H1 (cell line): ENCODE measurements at places on chromosomes 11 and 22.

- no peaks in the 10 kb centered on the region for H3K36me3 ChIP-seq
- H3K27me3 ChIP-seq: no peaks in the 10 kb centered on the region
- H3K4me3 ChIP-seq: no peak overlapping the region
- no peak for DNase-seq
- H3K4me1 ChIP-seq: no peaks in the 10 kb centered on the region
These were observed 289.1 kb downstream of the ETS1 start for GRCh38 chr11:128298271-128298670.

GRCh38 chr22:28029956-28030355 lies 110.9 kb upstream of the PITPNB start:
- H3K4me1 ChIP-seq: no peaks in the 10 kb centered on the region
- no peaks in the 10 kb centered on the region for H3K36me3 ChIP-seq
- DNase-seq: no peak
- no peaks in the 10 kb centered on the region for H3K27me3 ChIP-seq
- H3K4me3 ChIP-seq: no peak overlapping the region
- no peak overlapping the region for H3K27ac ChIP-seq

GRCh38 chr11:98453378-98453777 lies 567.4 kb upstream of the CNTN5 start:
- H3K27ac ChIP-seq: no peak overlapping the region
- H3K4me3 ChIP-seq: no peak overlapping the region
- H3K27me3 ChIP-seq: no peaks in the 10 kb centered on the region
- no peaks in the 10 kb centered on the region for H3K36me3 ChIP-seq
- peaks cover 5% of the 10 kb centered on the region; the same call in 1 of the 2 replicates for H3K4me1 ChIP-seq
- no peak for DNase-seq

GRCh38 chr11:128900468-128900867 lies 9.3 kb downstream of the KCNJ5 start:
- H3K27ac ChIP-seq: no peak overlapping the region
- H3K4me3 ChIP-seq: no peak overlapping the region
- peaks cover 11% of the 10 kb centered on the region for H3K4me1 ChIP-seq
- peaks cover 76% of the 10 kb centered on the region for H3K27me3 ChIP-seq
- H3K36me3 ChIP-seq: no peaks in the 10 kb centered on the region

DNA sequence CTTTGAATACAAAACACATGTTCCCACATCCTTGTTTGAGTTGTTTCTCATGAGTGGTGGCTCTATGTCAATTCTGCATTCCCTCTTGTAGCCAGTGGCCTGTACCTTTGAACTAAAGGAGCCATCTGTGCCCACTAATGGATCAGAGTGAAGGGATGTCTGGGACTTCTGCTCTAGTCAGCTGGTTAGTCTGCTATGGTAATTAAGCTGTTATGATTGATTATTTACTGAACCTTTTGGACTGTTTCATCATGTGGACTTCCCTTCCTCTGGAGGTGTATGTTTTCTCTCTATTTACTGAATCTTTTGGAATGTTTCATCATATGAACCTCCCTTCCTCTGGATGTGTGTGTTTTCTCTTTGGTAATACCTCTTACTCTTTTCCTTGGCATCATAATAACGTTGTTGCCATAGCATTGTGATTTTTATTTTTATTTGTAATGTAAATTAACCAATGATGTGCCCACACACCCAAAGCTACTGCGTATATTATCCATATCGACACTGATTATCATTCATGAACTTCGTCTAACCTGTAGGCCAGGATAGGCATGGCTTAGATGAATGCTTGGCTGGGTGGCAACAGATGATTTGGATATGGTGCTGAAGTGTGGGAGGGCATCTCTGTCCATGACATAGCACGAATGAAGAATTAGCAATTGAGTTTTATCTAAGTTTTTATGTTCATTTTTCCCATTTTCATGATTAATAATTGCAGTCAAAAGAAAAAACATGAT lies 112.3 kb upstream of the SORL1-AS1 start:
- H3K36me3 ChIP-seq: peaks cover 20% of the 10 kb centered on the region
- no peak overlapping the region for H3K27ac ChIP-seq
- no peaks in the 10 kb centered on the region for H3K27me3 ChIP-seq

GRCh38 chr22:23072911-23073491 lies 2.7 kb downstream of the GNAZ start:
- no peak overlapping the region for H3K27ac ChIP-seq
- H3K4me1 ChIP-seq: peaks cover 10% of the 10 kb centered on the region; the same call in 1 of the 2 replicates
- DNase-seq: no peak
- peaks cover 36% of the 10 kb centered on the region for H3K27me3 ChIP-seq
- H3K4me3 ChIP-seq: no peak overlapping the region

GRCh38 chr22:33656808-33657628 lies 263.3 kb downstream of the LARGE1 start:
- no peak for DNase-seq
- H3K27me3 ChIP-seq: no peaks in the 10 kb centered on the region
- H3K4me1 ChIP-seq: peaks cover 6% of the 10 kb centered on the region

DNA sequence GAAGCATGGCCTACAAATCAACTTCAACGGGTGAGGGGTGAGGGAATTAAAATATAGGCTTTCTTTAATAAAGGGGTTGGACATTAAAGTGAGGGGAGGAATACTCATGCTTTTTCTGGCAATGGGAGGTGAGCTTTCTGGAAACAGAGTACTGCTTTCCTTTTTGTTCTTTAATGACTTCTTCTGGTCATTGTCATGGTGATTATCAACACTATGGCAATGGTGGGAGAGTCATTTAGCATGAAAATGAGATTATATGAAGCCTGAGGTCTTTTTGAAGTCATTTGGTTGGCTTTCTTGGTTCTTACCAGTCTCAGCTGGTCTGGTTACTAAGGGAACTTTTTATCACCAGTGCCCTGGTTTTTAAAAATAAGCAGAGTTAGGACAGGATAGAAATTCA lies 475.8 kb upstream of the LRRC4C start:
- DNase-seq: no peak
- H3K27me3 ChIP-seq: no peaks in the 10 kb centered on the region
- H3K4me1 ChIP-seq: no peaks in the 10 kb centered on the region
- H3K27ac ChIP-seq: no peak overlapping the region
- H3K4me3 ChIP-seq: no peak overlapping the region

GRCh38 chr11:117872420-117872961 lies 4.0 kb downstream of the FXYD6 start:
- H3K36me3 ChIP-seq: no peaks in the 10 kb centered on the region
- DNase-seq: no peak
- H3K4me3 ChIP-seq: no peak overlapping the region
- peaks cover 12% of the 10 kb centered on the region for H3K4me1 ChIP-seq

DNA sequence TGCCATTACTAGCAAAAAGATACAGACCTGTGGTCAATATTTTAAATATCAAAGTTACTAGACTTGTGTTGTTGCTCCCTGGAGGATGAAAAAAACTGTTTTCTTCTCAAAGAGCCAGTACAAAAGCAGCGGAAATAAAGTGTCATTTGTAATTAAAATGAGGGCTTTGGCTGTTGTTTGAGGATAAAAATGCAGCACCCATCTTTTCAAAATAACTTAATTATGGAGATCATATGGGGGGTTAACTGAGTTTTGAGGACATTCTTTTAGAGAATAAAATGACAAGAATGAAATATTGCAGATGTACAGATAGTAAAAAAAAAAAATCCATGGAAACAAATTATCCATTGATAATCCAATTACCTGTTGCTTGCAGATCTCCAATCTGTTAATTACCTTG lies 1484.4 kb downstream of the LRRC4C start:
- no peak overlapping the region for H3K4me3 ChIP-seq
- no peaks in the 10 kb centered on the region for H3K36me3 ChIP-seq
- no peaks in the 10 kb centered on the region for H3K4me1 ChIP-seq
- no peak for DNase-seq
- H3K27me3 ChIP-seq: no peaks in the 10 kb centered on the region
- no peak overlapping the region for H3K27ac ChIP-seq

DNA sequence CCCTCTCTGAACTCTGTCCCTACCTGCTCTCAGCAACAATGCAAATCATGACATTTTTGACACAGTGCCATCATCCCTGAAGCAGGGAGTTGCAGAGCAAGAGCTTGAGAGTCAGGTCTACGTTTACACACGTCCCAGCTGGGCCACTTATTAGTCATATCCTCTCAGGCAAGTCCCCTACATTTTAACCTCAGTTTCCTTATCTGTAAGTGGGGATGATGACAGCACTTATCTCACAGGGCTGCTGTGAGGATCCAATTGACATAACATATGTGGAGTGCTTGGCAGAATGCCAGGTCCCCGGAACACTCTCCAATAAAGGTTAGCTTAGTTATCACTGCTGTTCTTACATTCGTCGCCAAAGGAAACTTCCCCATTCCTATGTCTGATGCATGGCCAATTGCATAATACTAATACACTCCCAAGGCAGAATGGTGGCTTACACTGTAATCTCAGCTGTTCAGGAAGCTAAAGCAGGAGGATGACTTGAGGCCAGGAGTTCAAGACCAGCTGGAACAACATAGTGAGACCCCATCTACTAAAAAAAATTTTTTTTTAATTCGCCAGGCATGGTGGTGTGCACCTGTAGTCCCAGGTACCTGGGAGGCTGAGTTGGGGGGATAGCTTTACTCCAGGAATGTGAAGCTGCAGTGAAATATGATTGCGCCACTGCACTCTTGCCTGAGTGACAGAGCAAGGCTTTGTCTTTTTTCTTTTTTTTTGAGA lies 16.6 kb downstream of the ASCC2 start:
- no peaks in the 10 kb centered on the region for H3K27me3 ChIP-seq
- no peak overlapping the region for H3K4me3 ChIP-seq
- peaks cover 2% of the 10 kb centered on the region; the same call in 1 of the 2 replicates for H3K36me3 ChIP-seq
- H3K27ac ChIP-seq: no peak overlapping the region
- no peak for DNase-seq
- H3K4me1 ChIP-seq: no peaks in the 10 kb centered on the region

DNA sequence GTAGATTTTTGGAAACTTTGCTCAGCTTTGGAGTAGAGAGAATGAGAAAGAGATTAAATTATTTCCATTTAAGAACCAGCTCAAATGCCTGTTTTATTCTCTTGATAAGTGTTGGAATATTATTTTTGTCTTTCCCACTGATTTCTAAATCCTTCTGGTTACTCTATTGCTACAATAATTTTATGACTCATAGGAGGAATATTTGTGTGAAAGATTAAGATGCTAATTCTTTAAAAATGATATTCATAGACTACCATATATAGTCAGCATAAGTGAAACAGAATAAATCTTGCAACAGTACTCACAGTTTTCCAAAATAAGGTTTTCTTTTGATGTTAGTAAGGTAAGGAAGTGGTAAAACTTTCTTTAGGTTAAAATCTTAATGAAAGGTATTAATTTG lies 60.9 kb downstream of the YAP1 start:
- no peak for DNase-seq
- H3K27ac ChIP-seq: no peak overlapping the region
- H3K36me3 ChIP-seq: no peaks in the 10 kb centered on the region
- no peak overlapping the region for H3K4me3 ChIP-seq

- H3K4me1 ChIP-seq: no peaks in the 10 kb centered on the region
- H3K27me3 ChIP-seq: no peaks in the 10 kb centered on the region; the same call in 1 of the 2 replicates
- H3K27ac ChIP-seq: no peak overlapping the region
- no peak overlapping the region for H3K4me3 ChIP-seq
- DNase-seq: no peak
These were observed 10.1 kb upstream of the ANAPC15 start for GRCh38 chr11:72122607-72123006.

- H3K27me3 ChIP-seq: peaks cover 7% of the 10 kb centered on the region; the same call in 1 of the 2 replicates
- H3K36me3 ChIP-seq: no peaks in the 10 kb centered on the region
- peak overlapping the region; percentile 50 for H3K4me3 ChIP-seq
- peak; percentile 89 for DNase-seq
- H3K4me1 ChIP-seq: peaks cover 20% of the 10 kb centered on the region
- no peak overlapping the region for H3K27ac ChIP-seq
These were observed 1.8 kb upstream of the RASGRP2 start for GRCh38 chr11:64745521-64746328.

GRCh38 chr11:43765194-43765593 lies 84.7 kb downstream of the HSD17B12 start:
- no peaks in the 10 kb centered on the region for H3K27me3 ChIP-seq
- peaks cover 2% of the 10 kb centered on the region; the same call in 1 of the 2 replicates for H3K36me3 ChIP-seq
- DNase-seq: no peak
- no peaks in the 10 kb centered on the region for H3K4me1 ChIP-seq
- H3K27ac ChIP-seq: no peak overlapping the region

DNA sequence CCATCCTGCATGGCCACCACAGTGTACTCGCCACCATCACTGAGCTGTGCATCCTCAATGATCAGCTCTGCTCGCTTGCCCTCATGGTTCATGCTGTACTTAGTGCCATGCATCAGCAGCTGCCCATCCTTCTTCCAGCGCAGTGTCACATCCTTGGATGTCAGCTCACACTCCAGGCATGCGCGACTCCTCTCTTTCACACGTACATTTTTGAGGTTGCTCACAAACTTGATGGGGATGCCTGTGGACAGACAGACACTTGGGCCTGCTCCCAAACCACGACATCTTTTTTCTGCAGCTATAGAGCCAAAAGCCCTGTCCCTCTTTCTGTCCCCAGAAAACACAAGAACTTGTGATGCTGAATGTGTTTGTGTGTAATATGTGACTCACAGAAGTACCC lies 10.5 kb downstream of the IGSF22 start:
- H3K36me3 ChIP-seq: no peaks in the 10 kb centered on the region
- H3K27ac ChIP-seq: no peak overlapping the region
- no peaks in the 10 kb centered on the region for H3K4me1 ChIP-seq
- no peak for DNase-seq
